ENCODE measurements at places on chromosomes 2 and 18. TPM values are rescaled to one million over a fixed set of nuclear protein-coding genes. Genes with fewer than 3 reads are reported as not detected.

Gene NT5DC4
- total RNA-seq = not detected

GRCh38 chr2:215760557-215760956 is 252.8 kb downstream of the MREG start:
- DNase-seq = no peak

DNA sequence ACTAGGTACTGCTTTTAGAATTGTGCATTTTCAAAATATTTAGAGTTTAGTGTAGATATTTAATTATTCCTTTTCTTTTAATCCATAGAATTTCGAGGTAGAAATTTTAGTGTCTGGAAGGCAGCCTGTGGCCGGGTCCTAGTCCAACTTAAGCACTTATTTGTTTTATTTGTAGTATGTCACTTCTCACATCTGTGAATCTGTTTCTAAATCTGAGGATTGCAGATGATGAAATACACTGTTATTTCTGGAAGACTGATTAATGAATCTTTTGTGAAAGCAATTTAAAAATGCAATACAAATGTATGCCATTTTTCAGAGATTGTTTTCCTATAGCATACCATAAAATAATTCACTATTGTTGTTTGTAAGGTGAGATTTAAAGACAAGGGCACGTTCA is 483.9 kb upstream of the TRIB2 start:
- no peak for DNase-seq

DNA sequence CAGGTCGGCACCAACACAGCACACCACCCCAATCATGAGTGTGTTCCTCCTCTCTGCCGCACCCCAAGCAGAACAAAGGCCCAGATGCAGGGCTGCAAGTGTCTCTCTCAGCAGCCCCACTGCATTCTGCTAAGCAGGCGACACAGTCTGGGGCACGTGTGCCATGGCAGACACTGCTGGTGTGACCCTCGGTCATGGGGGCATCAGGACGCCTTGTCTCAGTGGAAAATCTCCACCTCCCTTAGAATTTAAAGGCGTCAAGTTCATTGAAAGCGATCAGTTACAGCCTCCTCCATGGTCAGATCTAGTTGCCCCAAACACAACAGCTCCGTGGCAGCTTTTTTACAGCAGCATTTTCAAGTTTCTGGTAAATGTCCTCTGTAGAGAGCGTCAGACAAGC is 57.2 kb downstream of the ADNP2 start:
- DNase-seq = no peak

- DNase-seq = no peak
Observed at GRCh38 chr2:219571311-219572236, at the start of gene OBSL1. TSS of gene OBSL1 (minus strand) at chr2:219571539. CDS start at chr2:219571232, 307 bp downstream.

- DNase-seq = no peak
Observed at GRCh38 chr2:26805241-26805676, 19.4 kb downstream of the CENPA start.

- DNase-seq = no peak
Observed at GRCh38 chr2:191401287-191401686, 156.1 kb downstream of the MYO1B start.

DNA sequence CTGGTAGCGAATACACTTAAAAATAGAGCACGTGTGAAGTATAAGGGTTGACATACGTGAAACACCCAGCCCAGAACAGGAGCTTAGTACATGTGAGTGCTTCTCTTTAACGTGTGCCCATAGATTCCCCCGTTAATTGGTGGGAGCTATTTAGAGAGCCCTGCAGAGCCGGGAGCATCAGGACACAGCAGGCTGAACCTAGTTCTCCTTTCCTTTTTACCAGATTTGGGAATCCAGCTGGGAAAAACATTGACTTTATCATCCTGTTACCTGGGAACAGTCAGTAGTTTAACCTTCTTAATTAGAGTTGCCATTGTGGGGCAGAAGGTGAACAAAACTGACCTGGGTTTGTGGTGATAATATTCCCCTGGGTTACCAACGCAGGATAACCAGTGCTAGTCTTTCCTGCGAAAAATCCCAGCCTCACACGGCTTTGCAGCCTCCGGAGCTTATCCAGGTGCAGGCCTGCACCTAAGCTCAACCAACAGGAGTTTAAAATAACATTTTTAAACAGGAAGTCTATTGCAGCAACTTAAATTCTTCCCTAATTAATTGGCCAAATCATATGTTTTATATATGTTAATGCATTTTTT is 78.1 kb upstream of the SPTBN1 start:
- DNase-seq = no peak

- no peak for DNase-seq
Observed at GRCh38 chr2:101080211-101081068, 70.7 kb downstream of the TBC1D8 start.
